ENCODE measurements at places on chromosomes 6 and 20.

DNA sequence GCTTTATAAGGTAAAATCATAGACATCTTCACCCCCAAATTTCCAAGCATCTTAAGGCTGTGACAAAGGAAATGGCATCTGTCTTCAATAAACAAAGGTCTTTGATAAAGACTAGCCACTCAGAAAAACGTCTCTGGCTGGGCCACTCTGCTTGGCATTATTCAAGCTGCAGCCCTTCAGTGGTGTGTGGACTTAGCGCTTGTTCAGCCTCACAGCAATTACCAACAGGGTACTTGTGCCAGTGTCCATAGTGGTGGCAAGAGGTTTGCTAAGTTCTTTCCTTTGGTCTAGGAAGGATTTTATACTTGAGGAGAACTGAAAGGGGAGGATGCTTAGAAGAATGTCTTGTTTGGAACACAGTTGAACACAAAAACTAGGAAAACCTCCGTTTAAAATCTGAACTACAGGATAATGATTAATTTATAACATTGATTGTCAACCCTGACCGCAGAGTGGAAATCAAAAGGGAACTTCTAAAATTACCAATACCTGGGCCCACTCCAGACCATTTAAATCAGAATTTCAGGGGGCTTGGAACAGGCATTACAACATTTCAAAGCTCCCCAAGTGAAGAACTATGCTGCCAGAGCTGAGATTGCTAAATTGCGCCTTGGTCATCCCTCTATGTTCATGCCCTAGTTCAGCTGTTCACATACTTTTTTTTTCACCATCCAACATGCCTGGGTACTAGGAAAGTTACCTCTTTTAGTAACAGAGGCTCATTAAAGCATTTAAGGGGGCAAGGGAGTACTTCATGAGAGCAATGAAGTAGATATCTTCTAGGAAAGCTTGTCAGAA lies 378.5 kb downstream of the FRK start:
- DNase-seq: no peak

GRCh38 chr20:34199183-34199582 lies 42.0 kb upstream of the ASIP start:
- no peak for DNase-seq

GRCh38 chr6:118506071-118506638 lies 41.9 kb upstream of the PLN start:
- no peak for DNase-seq

DNA sequence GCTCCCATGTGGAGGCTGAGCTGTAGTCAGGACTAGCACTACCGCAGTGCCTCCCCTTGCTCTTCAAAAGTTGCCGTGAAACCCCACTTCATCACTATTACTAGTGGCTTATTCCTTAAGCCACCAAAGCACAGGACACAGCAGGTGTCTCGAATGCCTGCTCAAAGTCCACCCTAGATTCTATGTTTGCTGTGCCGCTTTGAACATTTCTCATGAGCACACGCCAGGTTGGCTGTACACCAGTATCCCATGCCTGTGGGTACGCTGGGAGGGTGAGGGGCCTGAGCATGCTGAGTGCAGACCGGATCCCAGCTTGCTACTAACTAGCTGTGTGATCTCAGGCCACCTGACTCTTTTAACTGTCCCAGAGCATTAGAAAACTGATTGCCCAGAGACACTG lies 335.8 kb upstream of the QKI start:
- no peak for DNase-seq

DNA sequence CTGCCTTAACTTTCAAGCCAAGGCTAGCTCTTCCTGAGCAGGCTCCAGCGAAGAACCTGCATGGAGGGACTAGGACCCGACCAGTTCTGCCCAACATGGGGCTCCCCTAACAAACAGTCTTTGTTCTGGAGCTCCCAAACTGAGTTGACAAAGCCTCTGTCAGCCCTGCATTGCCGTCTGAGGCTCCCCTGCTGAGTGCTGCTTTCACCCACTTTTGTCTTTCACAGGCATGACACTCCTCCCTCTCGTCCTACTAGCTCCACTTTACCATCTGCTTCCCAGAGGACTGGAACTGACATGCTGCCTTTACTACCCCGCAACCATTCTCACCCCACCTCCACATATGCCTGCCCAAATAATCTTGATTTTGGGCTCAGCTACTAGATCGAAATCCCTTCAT lies 45.1 kb upstream of the B4GALT5 start:
- DNase-seq: no peak

DNA sequence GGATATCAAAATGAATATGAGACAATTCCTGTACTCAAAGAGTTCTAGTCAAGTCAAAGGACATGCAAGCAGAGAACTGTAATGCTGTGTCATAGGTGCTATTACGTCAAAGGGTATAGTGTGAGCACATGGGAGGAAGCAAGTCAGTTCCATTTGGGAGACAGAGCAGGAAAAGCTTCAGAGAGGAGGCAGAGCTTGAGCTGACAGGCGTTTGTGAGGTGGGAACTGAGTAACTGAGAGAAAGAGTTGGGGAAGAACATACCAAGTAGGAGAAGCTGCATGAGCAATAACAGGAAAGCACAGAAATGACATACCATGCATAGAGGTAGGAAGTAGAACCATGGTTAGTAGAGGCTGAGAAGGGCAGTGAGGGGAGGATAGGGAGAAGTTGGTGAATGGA lies 15.2 kb upstream of the SSR1 start:
- DNase-seq: no peak

DNA sequence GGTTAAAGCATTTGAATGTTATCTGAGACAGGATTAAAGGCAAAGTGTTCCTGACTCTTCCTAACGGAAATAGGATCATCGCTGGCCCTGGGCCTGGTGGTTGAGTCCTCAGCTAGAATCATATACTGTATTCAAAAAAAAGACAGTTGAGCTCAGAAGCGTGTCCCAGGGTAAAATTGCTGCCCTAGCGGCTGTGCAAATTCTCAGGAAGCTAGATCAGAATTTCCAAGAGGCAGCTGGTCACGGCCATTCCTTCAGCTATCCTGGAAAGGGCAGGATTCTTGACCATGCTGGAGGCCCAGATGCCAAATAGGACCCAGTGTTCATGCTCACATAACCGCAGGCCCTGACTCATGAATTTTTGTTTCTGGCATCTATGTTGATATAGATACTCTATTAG lies 67.4 kb downstream of the STMND1 start:
- no peak for DNase-seq

DNA sequence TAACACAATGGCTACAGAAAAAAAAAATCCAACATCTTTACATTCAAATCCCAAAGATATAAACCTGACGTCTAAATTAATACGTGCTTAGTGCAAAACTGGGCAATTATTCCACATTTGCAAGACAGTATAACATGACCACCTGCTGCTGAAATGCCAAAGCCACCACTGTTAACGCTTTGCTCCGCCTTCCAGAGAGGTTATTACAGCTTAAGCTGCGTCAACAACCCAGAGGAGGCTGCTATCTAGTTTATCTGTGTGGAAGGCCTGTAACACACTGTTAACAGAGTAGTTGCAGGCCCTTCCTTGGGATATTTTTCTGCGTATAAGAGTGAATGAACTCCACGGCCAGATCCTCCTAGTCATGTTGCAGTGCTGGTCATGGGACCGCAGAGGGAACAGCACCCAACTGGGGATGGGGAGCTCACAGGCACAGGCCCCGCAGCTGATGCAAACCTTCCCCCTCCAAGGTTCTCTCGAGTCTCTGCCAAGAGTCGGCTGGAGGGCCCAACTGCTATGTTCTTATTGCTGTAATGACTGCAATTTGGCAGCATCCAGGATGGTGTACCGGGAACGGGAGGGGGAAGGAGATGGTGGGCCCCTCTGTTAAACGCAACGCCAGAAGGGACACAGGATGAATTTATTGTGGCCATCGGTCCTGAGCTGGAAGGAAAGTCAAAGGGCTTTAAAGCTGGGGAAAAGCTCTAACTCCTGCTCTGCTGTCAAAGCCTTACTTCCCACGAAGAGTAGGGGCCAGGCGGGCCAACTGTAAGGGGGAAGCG lies 993 bp upstream of the NCOA7 start:
- peak; percentile 63 for DNase-seq

GRCh38 chr6:24460966-24461365 lies 28.4 kb downstream of the GPLD1 start:
- no peak for DNase-seq

DNA sequence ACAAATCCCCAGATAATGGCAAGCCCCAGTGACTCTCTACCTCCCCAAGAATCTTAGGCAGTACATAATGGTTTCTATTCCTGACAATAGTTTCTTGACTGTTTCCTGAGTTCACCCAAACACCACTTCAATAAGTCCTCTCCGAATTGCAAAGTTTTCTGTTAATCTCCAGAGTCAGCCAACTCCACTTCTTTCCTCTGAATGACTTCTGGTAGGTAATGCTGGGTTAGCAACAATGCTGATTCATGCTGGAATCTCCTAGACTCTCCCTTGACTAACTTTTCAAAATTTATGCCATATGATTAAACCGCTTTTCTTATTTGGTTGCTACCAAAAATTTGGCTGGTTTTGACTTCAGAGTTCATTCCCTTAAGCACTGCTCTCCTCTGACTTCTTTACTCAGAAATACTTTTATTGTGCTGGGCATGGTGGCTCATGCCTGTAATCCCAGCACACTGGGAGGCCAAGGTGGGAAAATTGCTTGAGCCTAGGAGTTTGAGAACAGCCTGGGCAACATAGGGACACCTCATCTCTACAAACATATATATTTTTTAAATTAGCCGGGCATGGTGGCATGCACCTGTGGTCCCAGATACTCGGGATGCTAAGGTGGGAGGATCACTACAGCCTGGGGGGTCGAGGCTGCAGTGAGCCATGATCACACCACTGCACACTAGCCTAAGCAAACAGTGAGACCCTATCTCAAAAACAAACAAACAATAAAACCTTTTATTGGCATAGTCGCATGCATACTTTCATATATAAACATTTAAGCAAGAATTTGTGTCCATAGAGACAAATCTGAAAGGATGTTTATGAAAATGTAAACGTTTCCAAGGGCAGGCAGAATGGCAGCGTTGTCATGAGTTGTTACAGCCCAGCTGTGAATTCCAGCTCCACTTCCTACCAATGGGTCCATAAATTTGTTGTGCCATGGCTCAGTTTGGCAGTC lies 249.3 kb upstream of the PLN start:
- DNase-seq: no peak

- no peak for DNase-seq
Measured at GRCh38 chr20:32507998-32508774, 76.9 kb downstream of the NOL4L start.

GRCh38 chr20:50215101-50215690 lies 24.6 kb downstream of the CEBPB start:
- DNase-seq: no peak

DNA sequence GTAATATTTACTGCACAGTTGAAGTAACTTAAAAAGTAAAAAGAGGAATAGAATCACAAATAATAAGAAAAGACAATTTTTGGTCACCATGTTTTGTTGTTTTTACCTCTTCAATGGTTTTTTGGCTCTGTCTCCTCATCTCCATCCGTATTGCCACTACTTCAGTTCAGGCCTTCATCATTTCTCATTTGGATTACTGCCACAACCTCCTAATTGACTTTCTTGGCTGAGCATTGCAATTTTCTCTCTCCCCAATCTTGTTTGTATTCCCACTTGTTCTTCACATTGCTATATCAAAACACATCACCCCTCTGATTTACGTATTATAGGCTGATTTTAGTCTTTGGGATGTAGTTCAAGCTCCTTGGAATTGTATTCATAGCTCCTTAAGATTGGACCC lies 161.7 kb downstream of the GRM1 start:
- no peak for DNase-seq

- DNase-seq: peak; percentile 20
Measured at GRCh38 chr6:69866351-69866769, at the start of gene COL19A1. Gene COL19A1 (plus strand): TSS chr6:69866556. CDS start chr6:69879568, 13,012 bp downstream.

- DNase-seq: no peak
Measured at GRCh38 chr6:110738899-110739365, 76.3 kb downstream of the CDK19 start.

DNA sequence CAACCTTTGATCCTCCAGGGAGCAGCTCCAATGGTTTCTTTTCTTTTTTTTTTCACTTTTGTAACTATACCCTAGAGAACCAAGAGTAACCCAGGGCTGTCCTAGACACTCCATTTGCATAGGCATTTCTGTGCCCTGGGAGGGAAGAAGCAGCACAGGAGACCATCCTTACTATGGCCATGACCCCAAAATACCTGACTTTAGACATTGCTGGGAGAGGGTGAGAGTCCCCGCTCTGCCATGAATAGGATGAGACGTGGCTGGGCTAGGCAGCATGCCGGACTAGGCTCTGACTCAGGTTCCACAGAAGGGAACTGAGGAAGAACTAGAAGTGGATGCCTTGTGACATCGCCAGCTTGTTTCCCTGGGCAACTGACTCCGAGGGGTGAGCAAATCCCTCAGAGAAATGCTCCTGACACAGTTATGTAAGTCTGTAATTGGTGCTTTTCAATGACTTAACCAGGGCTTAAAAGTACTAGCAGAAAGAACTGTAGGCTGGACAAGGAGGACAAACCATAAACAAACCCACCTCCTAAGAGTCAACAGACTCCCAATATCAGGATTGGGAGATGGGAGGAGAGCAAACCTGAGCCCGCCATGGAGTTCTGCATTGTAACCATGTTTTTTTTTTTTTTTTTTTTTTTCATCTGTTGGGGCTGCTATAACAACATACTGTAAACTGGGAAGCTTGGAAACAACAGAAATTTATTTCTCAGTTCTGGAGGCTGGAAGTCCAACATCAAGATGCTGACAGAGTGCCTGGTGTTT lies 910 bp upstream of the ADTRP start:
- peak; percentile 33 for DNase-seq

- DNase-seq: no peak
Measured at GRCh38 chr6:113539623-113540022, 317.5 kb upstream of the MARCKS start.

DNA sequence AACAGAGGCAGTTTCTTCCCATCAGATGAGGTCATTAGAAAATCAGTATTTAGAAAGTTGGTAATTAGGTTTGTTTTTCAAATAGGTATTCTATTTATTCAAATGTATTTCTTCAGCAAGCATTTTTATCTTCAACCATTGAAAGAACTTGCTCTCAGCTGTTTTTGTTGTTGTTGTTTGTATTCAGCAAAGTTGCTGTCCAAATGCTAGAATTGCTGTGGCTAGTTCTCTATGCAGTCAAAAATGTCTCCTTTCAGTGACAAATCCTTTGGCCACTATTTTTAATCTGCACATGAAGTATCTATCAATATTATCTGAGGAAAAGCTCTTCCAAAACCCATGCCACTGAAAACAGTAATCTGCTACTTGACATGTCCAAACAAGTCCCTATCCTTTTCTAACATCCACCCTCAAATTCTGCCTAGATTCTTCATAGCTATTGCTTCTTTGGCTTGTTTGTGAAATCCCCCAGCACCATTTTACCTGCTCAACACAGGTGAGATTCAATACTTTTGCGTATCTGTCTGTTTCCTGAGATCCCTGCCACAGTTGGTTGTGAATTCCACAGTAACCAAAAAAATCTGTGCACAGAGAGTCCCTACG lies 1005.4 kb downstream of the GRIK2 start:
- no peak for DNase-seq
